ENCODE measurements at places on chromosomes 4 and X.
A peak's percentile ranks its signal among the peaks of the same experiment; 100 is the strongest.

- no peak for DNase-seq
- H3K36me3 ChIP-seq: no peaks in the 10 kb centered on the region
- no peak overlapping the region for H3K4me3 ChIP-seq
- H3K4me1 ChIP-seq: no peaks in the 10 kb centered on the region
Measured at GRCh38 chr4:22428441-22428840, 87.4 kb downstream of the ADGRA3 start.

DNA sequence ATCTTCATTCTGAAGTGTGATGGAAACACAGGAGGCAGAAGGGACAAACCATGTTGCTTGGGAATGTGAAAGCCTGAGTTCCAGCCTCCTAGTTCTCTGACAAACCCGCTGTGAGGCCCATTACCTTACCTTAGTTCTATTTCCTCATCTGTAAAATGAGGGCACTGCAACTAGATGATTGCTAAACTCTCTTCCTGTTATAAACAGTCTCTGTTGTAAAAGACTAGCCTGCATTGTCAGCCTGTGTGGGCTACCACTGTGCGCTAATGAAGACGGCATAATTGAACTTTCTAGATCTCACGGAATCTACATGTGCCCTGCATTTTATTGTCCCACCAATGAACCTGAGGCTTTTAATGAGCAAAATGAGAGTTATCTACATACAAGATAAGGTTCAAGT lies 147.2 kb downstream of the AFF2 start:
- no peak overlapping the region for H3K27ac ChIP-seq
- no peak overlapping the region for H3K4me3 ChIP-seq
- no peaks in the 10 kb centered on the region for H3K36me3 ChIP-seq
- no peak for DNase-seq

DNA sequence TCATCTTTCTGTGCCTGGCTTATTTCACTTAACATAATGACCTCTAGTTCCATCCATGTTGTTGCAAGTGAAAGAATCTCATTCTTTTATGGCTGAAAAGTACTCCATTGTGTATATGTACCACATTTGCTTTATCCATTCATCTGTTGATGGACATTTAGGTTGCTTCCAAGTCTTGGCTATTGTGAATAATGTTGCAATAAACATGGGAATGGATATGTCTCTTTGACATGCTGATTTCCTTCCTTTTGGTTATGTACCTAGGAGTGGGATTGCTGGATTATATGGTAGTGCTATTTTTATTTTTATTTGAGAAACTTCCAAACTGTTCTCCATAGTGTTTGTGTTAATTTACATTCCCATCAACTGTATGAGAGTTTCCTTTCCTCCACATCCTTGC lies 71.2 kb downstream of the TACR3 start:
- no peak for DNase-seq
- no peaks in the 10 kb centered on the region for H3K27me3 ChIP-seq
- no peaks in the 10 kb centered on the region for H3K36me3 ChIP-seq
- no peak overlapping the region for H3K27ac ChIP-seq
- no peak overlapping the region for H3K4me3 ChIP-seq
- H3K4me1 ChIP-seq: no peaks in the 10 kb centered on the region

DNA sequence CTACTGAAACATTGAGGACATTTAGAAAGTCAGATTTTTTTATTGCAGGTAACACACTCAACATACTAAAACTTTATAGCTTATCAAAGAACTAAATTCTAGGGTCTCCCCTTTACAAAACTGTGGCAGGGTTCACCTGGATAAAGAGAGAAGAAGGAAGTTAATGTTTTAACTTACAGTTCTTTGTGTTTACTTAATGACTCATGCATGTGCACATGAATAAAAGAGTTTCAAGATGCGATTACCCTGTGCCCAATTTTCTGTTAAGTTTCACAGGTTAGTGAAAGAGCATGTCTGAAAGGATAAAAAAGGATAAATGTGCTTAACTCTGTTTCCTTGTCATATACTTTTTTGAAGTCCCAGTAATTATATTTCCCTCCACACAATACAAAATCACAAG lies 16.8 kb downstream of the DCAF8L1 start:
- H3K4me1 ChIP-seq: no peaks in the 10 kb centered on the region
- H3K36me3 ChIP-seq: no peaks in the 10 kb centered on the region
- no peak for DNase-seq
- H3K27me3 ChIP-seq: no peaks in the 10 kb centered on the region
- no peak overlapping the region for H3K27ac ChIP-seq
- no peak overlapping the region for H3K4me3 ChIP-seq

GRCh38 chrX:120677004-120677652 lies 47.3 kb upstream of the C1GALT1C1 start:
- no peaks in the 10 kb centered on the region for H3K27me3 ChIP-seq
- DNase-seq: no peak
- no peaks in the 10 kb centered on the region for H3K36me3 ChIP-seq
- no peak overlapping the region for H3K4me3 ChIP-seq
- H3K27ac ChIP-seq: no peak overlapping the region
- H3K4me1 ChIP-seq: no peaks in the 10 kb centered on the region

DNA sequence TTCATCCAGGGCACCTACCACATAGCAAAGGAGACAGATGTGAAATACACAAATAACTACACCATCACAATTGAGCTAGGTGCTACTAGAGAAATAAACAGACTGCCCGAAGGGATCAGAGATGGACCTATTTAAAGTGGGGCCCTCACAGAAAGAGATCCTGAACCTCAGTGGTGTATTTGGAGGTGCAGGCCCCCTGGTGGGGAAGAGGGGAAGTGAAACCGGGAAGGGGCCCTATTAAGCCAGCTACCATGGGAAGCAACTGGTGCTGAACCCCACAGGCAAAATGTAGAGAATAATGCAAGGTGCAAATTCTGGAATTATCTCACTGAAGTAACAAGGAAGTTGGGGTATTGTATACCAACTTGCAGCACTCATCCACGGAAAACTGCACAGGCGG lies 78.6 kb upstream of the FAM9A start:
- H3K27me3 ChIP-seq: no peaks in the 10 kb centered on the region
- no peak overlapping the region for H3K4me3 ChIP-seq
- peak; percentile 31 for DNase-seq
- H3K27ac ChIP-seq: no peak overlapping the region

- H3K27ac ChIP-seq: no peak overlapping the region
- no peak overlapping the region for H3K4me3 ChIP-seq
- H3K27me3 ChIP-seq: no peaks in the 10 kb centered on the region
- no peaks in the 10 kb centered on the region for H3K36me3 ChIP-seq
Measured at GRCh38 chr4:43496188-43496587, 603.7 kb downstream of the GRXCR1 start.

- peaks cover 45% of the 10 kb centered on the region for H3K4me1 ChIP-seq
- no peaks in the 10 kb centered on the region for H3K36me3 ChIP-seq
- H3K4me3 ChIP-seq: no peak overlapping the region
- no peak for DNase-seq
Measured at GRCh38 chr4:128803783-128804182, 5.7 kb upstream of the JADE1 start.

- H3K27me3 ChIP-seq: no peaks in the 10 kb centered on the region
- peaks cover 21% of the 10 kb centered on the region for H3K4me1 ChIP-seq
- no peak overlapping the region for H3K27ac ChIP-seq
- DNase-seq: no peak
Measured at GRCh38 chr4:105911426-105911825, 16.2 kb downstream of the NPNT start.

DNA sequence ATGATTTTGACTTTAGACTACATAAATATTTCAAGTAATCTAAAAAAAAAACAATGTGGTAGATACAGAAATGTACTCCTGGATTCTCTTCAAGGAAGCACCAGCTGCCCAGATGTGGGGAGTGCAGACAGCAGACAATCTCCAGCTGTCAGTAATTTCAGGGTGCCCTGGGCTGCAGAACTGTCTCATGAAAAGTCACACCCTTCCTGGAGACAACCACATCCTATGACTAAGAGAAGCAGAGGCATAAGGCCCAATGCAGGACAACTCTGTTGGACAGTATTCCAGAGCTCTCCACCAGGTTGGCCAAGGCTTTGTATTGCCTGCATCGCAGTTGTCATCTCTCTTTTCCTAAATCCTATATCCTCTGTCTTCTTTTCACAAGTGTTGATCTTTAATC lies 34.4 kb upstream of the BLTP1 start:
- no peak overlapping the region for H3K4me3 ChIP-seq
- no peaks in the 10 kb centered on the region for H3K36me3 ChIP-seq
- no peak overlapping the region for H3K27ac ChIP-seq
- H3K27me3 ChIP-seq: no peaks in the 10 kb centered on the region
- no peak for DNase-seq
- no peaks in the 10 kb centered on the region for H3K4me1 ChIP-seq

GRCh38 chr4:31054295-31054694 lies 334.1 kb downstream of the PCDH7 start:
- no peak for DNase-seq
- 0 out of 2 replicates have a peak, but pooled peaks cover 4% of the 10 kb centered on the region for H3K4me1 ChIP-seq
- no peak overlapping the region for H3K27ac ChIP-seq
- H3K36me3 ChIP-seq: no peaks in the 10 kb centered on the region
- H3K4me3 ChIP-seq: no peak overlapping the region

GRCh38 chrX:17818726-17819125 lies 42.4 kb downstream of the RAI2 start:
- H3K4me3 ChIP-seq: no peak overlapping the region
- H3K27ac ChIP-seq: no peak overlapping the region
- DNase-seq: no peak
- no peaks in the 10 kb centered on the region for H3K4me1 ChIP-seq
- no peaks in the 10 kb centered on the region for H3K36me3 ChIP-seq
- H3K27me3 ChIP-seq: no peaks in the 10 kb centered on the region

- no peak overlapping the region for H3K27ac ChIP-seq
- H3K4me1 ChIP-seq: no peaks in the 10 kb centered on the region
- no peaks in the 10 kb centered on the region for H3K36me3 ChIP-seq
- H3K4me3 ChIP-seq: no peak overlapping the region
- H3K27me3 ChIP-seq: no peaks in the 10 kb centered on the region
Measured at GRCh38 chr4:83170952-83171399, 56.4 kb upstream of the PLAC8 start.

DNA sequence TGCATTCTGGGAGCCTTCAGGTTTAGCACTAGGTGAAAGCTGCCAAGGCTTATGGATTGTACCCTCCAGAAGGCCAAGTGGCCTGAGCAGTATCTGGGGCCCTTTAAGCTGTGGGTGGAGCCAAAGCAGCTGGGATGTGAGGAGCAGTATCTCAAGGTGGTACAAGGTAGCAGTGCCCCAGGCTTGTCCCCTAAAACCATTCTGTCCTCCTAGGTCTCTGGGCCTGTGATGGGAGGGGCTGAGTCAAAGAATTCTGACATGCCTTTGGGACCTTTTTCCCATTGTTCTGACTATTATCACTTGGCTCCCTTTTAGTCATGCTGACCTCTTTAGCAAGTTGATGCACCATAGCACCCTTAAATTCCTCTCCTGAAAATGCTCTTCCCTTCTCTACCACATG lies 99.1 kb upstream of the TSPAN7 start:
- no peaks in the 10 kb centered on the region for H3K27me3 ChIP-seq
- DNase-seq: no peak
- no peak overlapping the region for H3K27ac ChIP-seq

DNA sequence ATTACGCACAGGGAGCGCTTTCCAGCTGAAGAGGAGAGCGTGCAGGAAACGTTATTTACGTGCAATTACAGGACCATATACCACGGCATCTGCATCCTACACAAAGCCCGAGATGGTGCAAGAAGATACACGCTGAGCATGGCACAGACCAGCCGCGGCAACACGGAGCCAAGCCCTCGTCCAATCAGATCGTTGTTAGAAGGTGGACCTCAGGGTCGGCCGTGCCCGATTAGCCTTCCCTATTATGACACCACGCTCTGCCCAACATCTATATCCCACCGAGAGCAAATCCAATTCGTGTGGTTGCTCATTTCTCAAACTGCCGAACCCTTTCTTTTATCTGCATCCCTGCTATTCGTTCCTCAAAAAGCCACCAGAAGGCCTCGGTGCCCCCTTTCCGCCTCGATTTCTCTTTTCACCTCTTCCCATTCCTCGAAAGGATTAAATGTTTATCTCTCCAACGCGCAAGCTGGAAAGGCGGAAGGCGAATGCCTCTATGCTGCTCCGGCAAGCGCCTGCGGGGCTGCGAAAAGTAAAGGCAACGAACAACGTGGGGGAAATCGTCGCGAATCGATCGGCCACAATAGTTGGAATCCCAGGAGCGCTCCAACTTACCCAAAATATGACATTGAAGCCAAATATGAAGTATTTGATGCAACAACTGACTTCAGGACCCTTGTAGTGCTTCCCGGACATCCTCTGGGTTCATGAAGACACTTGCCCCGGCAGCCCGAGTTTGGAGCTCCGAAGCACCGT lies 702 bp downstream of the TSPAN5 start:
- peak overlapping the region; percentile 80 for H3K4me3 ChIP-seq
- peaks cover 40% of the 10 kb centered on the region for H3K4me1 ChIP-seq
- peak overlapping the region; percentile 17 for H3K27ac ChIP-seq
- no peak for DNase-seq

GRCh38 chr4:126890994-126891393 lies 741.8 kb upstream of the INTU start:
- no peak for DNase-seq
- H3K4me3 ChIP-seq: no peak overlapping the region
- no peaks in the 10 kb centered on the region for H3K4me1 ChIP-seq
- no peaks in the 10 kb centered on the region for H3K36me3 ChIP-seq
- no peak overlapping the region for H3K27ac ChIP-seq

GRCh38 chr4:176945334-176945733 lies 152.6 kb upstream of the VEGFC start:
- no peak overlapping the region for H3K4me3 ChIP-seq
- no peak overlapping the region for H3K27ac ChIP-seq

- H3K4me1 ChIP-seq: no peaks in the 10 kb centered on the region
- no peak overlapping the region for H3K27ac ChIP-seq
- H3K27me3 ChIP-seq: no peaks in the 10 kb centered on the region
- H3K36me3 ChIP-seq: no peaks in the 10 kb centered on the region
- DNase-seq: no peak
- H3K4me3 ChIP-seq: no peak overlapping the region
Measured at GRCh38 chr4:106852426-106852825, 183.7 kb downstream of the DKK2 start.

- no peaks in the 10 kb centered on the region for H3K27me3 ChIP-seq
- no peak for DNase-seq
- H3K4me1 ChIP-seq: no peaks in the 10 kb centered on the region
Measured at GRCh38 chrX:106802063-106802387, 448 bp upstream of the TBC1D8B start.

DNA sequence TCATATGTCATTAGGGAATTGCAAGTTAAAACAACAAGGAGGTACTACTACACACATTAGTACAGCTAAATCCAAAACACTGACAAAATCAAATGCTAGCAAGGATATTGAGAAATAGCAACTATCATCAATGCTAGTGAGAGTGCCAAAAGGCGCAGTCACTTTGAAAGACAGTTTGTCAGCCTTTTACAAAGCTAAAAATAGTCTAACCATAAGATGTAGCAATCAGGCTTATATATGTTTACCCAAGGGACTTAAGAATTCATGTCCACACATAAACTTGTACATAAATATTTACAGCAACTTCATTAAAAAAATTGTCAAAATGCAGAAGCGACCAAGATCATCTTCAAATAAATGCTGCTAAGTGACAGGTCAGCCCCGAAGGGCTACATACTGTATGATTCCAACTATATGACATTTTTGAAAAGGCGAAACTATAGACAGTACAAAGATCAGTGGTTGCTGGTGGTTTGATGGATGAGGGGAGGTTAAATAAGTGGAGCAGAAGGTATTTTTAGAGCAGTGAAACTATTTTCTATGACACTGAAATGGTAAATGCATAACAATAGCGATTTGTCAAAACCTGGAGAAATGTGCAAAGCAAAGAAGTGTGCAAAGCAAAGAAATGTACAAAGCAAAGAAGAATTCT lies 704.8 kb downstream of the ARAP2 start:
- H3K4me3 ChIP-seq: no peak overlapping the region
- DNase-seq: no peak
- no peaks in the 10 kb centered on the region for H3K27me3 ChIP-seq
- H3K27ac ChIP-seq: no peak overlapping the region
- no peaks in the 10 kb centered on the region for H3K4me1 ChIP-seq
- no peaks in the 10 kb centered on the region for H3K36me3 ChIP-seq

- H3K4me3 ChIP-seq: no peak overlapping the region
- no peaks in the 10 kb centered on the region for H3K36me3 ChIP-seq
- no peak overlapping the region for H3K27ac ChIP-seq
Measured at GRCh38 chrX:36528661-36529060, 479.5 kb upstream of the FAM47C start.
